Amniotic stem cell (primary cell): ENCODE measurements at places on chromosomes 11 and 22.

DNA sequence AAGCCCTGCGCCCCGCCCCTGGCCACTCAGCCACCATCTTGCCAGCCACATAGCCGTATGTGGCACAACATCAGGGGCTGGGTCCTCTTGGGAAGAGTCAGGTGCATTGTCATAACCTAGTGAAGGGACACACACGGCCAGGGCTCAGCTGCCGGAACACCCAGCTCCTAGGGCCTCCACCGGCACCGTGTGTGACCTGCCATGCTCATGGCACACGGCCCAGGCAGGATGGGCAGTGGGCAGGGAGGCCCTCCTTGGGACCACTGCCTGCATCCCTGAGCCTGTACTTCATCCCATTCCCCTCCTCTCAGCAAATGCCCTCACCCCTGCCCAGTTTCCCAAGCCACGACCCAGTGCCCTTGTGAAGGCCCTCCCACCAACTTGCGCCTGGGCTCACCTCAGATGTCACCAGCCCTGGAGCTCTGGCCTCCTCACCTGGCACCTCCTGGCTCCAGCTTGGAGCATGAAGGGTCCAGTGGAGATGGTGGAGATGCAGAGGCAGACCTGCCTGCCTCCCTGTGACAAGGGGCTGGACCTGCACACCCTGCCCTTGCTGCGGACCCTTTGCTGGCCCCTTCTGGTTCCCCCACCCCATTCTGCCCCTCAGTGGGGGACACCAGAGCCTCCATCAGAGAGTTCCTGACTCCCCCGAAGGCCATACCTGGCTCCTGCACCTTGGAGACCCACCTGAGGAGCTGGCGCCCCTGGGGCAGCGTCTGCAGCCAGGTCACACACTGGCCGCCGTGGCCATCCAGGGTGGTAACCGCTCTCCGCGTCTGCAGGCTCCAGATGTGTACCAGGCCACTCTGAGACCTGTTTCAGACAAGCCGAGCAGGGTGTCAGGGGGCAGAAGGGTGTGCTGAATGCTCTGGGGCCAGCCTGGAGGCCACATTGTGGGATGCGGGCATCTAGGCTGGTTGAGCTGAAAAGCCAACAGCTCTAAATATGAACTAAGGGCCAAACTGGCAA, 34.5 kb downstream of the GNB1L start:
- no peak for DNase-seq

DNA sequence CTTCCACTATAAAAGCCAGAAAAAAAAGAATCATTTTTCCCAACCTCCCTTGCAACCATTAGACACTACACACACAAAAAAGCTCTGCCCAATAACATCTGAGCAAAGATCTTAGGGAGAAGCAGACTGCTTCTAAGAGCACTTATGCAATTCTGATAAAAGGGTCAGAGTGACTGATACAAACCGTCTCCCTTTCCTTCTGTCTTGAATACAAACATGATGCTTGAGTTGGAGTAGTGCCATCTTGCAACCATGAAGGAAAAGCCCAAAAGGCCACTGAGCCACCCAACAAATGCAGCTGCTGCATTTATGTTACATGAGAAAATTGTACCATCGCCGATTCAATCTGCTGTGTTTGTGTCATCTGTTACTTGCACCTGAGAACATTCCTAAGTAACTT, 47.6 kb upstream of the EED start:
- DNase-seq = no peak

- DNase-seq = no peak
Observed at GRCh38 chr11:61667684-61668305, 12.4 kb upstream of the DAGLA start.

DNA sequence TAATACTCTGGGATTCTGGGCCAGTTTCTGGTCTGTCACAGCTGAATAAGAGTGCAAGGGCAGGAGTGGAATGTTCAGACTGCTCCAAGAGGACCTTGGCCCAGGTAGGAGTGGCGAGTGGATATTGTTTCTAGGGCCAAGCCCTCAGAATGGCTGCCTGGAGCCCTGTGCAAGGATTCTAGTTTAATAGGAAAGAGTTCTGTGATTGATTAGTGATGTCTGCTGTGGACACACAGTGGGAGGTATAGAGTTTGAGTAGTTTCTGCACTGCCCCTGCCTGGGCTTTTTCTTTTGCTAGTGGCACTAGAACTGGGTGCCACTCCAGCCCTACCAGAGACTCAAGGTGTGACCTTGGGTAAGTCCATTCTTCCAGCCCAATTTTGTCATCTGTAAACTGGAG, 9.7 kb upstream of the MPPED1 start:
- DNase-seq = no peak

DNA sequence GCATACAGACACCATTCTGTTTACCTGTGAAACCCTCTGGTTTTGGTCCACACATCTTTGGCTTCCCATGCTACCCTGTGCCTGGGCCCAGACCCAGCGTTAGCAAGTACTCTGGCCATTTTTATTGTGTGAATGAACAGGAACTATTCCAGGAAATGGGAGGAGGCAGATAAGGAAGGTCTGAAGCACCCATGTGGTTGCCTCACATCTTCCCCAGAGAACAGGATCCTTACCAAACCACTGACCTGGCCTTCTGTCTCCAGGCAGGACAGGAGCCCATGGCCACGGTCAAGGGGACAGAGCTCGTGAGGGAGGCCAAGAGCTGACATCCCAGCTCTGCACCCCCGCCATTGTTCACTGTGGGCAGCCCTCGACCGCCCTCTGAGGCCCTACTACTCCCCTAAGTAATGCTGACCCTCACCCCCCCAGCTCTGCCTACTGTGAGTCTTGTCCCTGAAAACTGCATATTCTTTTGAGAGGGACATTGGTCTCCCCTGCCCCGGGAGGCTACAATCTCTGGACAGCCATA, 97.7 kb upstream of the TP53I11 start:
- DNase-seq = no peak

- no peak for DNase-seq
Observed at GRCh38 chr22:39236321-39237317, 8.2 kb downstream of the PDGFB start.

DNA sequence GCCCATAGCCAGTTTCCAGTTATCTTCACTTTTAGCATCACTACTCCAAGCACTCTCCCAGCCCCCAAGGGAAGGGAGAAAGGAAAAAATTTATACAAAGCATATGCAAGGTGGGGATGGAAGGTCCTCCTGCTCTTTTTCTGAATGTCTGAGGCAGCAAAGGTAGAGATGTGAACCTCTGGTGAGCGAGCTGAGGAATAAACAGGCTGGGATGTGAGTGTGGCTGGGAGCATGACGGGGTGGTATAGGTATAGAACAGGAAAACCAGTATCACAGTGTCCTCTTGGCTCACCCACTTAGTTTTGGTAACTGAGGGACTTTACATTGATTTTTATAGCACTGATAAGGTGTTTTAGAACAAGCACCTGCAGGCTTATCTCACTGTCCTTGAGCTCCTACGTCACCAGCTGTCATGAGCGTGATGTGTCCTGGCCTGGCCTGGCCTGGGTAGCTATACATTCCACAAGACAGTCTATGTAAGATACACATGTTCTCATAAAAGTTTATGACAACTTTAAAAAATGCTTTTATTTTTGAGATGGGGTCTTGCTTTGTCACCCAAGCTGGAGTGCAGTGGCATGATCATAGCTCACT, 10.3 kb upstream of the POLD3 start:
- DNase-seq = no peak

GRCh38 chr11:107592813-107593212, 1.9 kb downstream of the ELMOD1 start:
- no peak for DNase-seq

- no peak for DNase-seq
Observed at GRCh38 chr11:1549338-1550330, 22.4 kb downstream of the DUSP8 start.

- peak; percentile 64 for DNase-seq
Observed at GRCh38 chr11:103055221-103055890, 36.6 kb downstream of the DCUN1D5 start.

- DNase-seq = no peak
Observed at GRCh38 chr11:45501392-45502225, 163.8 kb downstream of the CHST1 start.

DNA sequence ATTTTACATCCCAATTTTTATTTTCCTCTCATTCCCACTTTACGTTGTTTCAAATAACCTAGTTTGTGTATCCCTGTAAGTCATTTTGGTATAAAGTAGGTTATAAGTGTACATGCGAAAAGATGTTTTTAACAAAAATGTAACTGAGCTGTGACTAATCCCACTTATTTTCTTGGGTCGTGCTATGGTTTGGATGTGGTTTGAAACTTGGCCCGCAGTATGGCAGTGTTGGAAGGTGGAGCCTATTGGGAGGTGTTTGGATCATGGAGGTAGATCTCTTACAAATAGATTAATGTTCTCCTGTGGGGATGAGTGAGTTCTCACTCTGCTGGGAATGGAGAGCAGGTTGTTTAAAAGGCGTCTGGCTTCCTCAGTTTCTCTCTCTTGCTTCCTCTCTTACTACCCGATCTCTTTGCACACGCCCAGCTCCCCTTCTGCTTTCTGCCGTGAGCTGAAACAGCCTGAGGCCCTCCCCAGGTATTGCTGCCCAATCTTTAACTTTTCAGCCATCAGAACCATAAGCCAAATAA, 7.2 kb downstream of the RPL27A start:
- no peak for DNase-seq

DNA sequence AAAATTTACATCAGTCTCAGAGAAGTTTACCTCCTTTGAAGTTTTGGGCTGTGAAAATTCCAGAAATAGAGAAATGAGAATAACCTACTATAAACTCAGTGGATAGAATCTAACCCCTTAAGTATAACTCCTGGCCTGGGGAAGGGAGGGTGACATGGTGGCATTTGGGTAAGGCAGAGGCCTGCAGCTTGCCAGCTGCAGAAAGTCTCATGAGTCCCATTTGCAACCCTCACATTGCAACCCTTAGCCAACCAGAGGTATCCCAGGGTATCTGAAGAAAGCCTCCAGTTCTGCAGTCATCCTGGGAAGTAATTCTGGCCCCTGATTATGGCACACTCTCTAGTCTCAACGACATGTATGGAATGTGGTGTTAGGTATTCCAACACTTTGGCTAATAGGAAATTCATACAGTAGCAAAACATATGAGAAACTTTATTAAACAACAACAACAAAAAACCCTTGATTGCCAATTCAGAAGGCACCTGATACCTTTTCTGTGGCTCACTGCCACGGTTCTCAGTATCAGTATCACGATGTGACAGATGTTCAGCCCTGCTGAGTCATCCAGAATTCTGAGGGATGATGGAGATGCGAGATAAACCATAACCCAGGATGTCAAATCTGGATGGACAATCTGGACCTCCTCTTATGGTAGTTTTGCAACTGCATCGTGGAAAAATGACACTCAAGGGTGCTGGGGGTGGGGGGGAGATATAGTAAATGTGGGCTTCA, 743.4 kb downstream of the NELL1 start:
- DNase-seq = no peak

GRCh38 chr11:130042093-130042591, 27.6 kb upstream of the APLP2 start:
- peak; percentile 12 for DNase-seq

DNA sequence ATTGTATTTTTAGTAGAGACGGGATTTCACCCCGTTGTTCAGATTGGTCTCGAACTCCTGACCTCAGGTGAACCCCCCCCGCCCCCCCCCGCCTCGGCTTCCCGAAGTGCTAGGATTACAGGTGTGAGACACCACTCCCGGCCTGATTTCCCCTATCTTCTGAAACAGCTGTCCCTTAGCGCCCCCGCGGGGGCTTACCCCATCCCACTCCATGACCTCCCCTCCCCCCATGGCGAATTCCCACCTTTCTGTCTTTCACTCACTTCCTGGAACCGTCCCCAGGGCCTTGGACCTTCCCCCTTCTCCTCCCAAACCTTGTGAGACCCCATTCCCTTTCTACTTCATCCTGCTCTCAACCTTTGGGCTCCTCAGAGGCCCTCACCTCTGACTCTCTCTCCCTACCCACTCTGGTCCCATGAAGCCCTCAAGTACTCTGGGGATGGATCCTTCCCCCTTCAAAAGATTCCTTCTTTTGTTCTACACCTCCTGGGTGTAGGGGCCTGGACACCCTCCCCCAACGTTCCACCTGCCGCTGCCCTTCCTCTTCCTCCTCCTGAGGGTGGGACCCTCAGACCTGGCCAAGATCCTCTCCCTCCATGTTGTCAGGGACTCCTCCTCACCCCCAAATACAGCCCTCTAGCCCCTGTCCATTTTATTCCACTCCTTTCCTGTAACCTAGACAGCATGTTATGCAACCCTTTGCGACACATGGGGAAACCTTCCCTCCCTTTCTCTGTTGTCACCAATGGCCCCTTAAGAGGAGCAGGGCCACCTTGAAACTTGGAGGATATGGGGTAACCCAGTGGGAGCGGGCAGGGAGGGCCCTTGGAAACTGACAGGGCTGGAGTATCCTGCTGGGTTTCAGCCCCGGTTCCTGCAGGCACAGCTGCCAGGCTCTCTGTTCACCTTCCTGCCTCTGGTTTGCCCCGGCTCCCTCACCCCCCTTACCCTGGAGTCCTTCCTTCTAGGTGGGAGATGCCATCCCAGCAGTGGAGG, 1.1 kb downstream of the PRDX5 start:
- DNase-seq = no peak

DNA sequence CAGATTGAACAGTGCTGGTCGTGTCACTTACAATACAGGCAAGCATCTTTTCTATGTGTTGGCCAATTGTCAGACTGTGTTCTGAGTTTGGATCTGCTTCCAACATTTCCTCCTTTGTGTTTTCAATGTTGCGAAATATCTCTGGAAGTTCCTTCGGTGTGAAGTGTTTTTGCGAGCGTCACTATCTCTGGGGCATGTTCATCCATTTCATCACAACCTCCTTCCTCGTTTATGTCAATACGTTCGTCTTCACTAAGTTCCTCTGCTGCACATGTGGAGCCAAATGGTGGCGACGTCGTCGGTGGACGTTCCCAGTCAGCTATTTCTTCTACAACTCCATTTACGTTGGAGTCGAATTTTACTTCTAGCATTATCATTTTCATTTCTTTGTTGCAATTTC, 100.2 kb upstream of the LMO1 start:
- DNase-seq = no peak

GRCh38 chr11:3003396-3004231, 11.5 kb upstream of the NAP1L4 start:
- no peak for DNase-seq

- DNase-seq = no peak
Observed at GRCh38 chr11:63919267-63920125, 2.5 kb upstream of the RCOR2 start.
